HL-60 (cell line): ENCODE measurements at places on chromosomes 3 and 15.

DNA sequence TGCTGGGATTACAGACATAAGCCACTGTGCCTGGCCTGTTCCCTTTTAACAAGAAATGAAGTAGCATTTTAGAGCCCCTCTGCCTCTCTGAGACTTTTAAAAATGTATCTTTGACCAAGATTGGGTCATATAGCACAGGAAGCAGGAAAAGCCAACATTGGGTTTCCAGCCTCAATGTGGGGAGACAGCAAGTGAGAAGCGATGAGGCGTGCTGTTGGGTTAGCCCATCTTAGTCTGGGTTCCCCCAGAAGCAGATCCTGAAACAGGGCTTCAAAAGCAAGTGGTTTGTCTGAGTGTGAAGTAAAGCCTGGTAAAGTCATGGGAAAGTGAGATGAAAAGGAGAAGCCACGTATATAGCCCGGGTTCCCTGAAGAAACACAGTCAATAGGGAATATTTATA is 48.2 kb downstream of the SV2B start:
- no peak for DNase-seq

DNA sequence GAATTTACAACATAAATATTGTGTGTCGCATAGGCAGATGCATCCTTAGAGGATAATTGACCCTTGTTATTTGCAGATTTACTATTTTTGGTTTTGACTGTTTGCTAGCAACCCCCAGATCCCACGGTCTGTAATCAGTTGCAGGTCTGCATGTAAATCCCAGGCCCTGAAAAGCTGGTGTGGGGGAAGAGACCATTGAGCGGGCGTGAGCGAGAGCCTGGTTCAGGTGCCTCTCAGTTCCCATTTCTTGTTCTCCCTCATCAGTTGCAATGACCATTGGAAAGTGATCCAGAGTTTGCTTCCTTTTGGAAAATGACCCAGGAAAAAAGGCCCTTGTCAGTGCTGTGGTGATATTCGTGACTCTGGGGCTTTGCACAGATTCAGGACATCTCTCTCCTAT is 238.9 kb downstream of the UACA start:
- DNase-seq = no peak

DNA sequence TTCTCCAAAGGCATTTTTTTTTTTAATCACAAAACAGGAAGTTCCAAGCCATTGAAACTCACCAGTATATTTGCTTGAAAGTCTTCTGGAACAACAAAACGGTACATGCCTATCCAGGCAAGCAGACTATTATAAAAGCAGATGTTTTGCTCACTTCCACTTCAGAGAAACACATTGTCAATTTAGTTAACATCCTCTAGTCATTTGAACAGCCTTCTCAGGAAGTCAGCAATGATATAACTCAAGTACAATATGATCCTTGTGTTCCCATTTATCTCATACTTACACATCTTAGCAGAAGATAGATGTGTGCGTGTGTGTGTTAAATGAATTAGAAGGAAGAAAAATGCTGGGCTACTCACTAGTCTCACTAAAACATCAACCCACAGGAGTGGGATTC is 30.4 kb downstream of the MECOM start:
- DNase-seq = no peak

GRCh38 chr3:11641316-11641682 is 2.4 kb downstream of the VGLL4 start:
- DNase-seq = no peak

GRCh38 chr3:23648326-23648995 is 157.3 kb upstream of the UBE2E1 start:
- peak; percentile 13 for DNase-seq

DNA sequence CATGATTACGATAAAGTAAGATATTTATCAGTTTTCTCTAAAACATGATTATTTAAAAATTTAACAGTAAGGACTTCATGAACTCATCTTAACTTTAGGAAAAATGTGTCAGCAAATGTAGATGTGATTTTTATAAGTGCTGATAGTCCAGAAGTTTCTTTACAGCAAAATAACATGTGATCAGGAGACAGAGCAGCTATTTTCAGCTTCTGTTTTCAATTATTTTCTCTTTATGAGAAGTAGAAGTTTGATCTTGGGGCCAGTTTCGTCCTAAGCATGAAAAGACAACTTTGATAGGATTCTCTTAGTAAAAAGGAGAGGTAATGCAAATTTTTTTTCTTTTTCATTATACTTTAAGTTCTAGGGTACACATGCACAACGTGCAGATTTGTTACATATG is 96.5 kb upstream of the TSPAN3 start:
- no peak for DNase-seq

DNA sequence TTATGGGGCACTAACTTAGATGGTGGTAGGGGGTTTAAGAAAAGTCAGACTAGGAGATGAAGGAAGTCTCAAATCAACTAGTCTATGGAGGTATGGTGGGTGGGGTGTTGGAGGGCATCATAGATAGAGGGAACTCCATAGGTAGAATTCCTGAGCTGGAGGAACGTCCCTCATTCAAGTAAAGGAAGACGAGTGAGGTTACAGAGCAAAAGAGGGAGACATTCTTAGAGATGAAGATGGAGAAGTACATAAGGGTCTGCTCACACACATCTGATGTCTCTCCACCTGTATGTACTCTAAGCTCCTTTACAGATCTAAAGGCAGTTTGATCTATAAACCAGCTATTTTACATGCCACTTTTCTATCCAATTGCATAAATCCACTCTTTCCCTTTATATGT is 1.4 kb downstream of the PLSCR1 start:
- DNase-seq = no peak

DNA sequence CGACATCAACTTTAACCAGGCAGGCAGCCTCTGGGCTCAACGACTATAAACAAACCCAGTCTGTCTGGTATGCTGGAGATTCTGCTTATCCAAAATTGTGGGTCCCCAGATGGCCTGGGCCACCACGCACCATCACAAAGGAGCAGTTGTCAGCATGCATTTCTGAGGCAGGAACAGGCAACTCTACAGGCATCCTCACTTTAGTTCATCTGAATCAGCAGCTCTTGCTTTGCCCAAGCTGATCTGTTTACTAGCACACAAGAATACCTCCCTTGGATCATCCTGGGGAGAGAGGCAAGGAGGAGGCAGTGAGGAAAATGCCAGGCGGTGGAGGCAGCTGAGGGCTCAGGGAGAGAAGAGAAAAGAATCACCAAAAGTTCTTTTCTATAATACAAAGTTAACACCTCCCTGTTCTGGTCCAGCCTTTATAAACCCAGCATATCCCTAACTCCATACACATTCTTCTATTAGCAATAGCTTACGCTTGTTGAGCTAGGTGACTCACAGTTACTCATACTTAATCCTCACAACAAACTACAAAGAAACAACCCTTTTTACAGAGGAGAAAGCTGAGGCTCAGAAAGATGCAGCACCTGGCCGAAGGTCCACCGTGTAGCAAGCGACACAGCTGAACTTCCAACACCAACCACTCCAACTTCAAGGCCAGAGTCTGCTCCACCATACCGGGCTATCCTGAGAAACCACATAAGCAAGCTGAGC is 33.6 kb downstream of the ZDHHC3 start:
- DNase-seq = no peak

DNA sequence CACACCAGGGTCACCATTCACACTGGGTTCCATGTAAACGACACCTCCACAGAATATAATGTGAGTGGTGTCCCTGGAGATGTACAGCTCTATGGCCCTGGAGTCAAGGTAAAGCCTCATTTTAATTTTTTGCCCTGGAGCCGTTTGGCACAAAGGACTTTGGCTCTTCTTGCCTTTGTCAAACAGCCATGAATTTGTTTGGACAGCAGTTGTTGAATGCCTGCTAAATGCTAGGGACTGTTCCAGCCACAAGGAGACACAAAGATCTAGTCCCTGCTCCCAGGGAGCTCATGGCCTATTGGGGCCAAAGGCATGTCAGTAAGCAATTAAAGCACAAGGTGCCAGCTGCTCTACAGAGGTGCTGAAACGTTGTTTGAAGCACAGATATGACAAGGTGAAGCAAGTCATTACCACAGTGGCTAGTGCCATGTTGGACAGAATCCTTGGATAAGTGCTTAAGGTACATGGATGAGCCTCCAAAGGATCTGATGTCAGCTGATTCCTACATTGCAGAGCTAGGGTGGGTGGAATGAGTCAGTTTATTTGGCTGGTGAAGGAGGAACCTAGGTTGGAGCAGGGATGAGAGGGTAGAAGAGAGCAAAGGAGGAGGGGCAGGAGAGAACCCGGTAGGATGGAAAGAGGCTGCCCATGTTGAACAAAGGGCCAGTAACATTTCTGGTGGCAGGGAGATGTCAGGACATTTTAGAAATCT is 171.9 kb upstream of the CTDSPL start:
- DNase-seq = no peak

DNA sequence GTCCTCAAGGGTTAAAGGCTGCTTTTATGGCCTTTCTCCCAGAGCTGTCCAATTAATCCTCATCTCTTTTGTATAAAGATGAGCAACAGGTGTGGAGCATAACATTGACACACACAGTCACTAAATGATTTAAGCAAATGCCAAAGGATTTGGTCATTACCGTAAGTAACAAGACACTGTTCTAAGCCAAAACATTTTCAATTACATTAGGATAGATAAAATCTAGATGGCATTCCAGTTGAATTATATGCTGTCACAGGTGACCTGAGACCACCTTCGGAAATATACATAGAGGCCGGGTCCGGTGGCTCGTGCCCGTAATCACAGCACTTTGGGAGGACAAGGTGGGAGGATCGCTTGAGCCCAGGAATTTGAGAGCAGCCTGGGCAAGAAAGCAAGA is 105.3 kb upstream of the UBE3A start:
- DNase-seq = no peak

DNA sequence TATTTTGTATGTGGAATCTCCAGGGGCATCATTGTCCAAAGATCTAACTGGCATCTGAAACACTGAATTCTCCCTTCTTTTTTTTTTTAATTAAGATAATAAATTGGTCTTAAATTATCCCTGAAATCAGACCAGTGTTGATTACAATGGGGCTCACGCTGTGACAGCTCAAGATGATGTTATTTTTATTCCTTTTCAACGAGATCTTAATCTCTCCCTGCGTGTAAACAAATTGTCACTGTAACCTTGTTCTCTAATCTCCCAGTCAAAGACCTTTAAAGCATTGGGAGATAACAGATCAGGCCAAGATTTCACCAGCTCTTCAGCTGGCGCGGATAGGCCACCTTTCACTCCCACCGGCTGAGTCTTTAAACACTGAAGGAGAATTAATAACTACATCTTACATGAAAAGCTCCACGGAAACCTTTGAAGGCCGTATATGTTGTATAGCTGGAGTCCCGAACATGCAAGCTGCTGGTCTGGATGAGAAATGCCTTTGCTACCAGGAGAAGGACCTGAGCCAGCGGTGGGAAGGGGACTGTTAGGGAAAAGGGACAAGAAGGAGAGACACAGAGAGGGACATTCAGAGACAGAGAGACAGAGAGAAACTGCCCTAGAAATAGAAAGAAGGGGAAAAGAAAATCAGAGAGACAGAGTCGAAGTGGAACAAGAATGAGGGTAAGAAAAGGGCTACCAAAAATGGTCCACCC is 418.8 kb upstream of the NR2F2 start:
- DNase-seq = no peak

DNA sequence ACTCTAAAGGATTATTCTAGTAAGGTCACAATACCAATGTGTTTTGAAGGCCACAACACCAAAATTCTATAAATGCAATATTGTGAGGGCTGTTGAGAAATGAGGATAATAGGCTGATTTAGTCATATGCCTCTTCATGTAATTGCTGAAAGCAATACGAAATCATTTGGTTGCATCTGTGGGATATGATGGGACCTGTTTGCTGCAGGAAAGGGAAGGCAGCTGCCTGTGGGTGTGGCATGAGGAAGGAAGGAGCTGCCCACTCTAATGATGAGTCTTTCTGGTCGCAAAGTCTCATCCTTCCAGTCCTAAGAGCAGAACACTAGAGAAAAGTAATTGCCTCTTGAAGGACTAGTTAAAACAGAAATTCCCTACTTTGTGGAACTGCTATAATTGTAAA is 245.3 kb upstream of the ZPLD1 start:
- no peak for DNase-seq

DNA sequence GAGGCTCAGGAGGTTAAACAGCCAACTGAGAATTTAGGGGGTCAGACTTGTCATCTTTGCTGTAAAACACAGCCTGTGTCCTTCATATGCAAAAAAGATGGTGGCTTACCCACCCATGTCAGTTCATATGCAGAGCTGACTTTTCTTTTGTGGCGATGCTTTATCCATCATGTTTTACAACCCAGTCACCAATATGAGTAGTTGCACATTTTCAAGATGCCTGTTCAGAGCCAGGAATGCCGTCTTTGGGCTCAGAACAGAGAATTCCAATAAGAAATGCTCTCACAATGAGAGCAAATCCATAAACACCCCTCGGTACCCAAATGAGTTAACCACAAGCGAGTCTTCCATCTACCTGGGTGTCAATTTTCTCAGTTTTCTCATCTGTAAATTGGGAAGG is 83.6 kb downstream of the TIGIT start:
- DNase-seq = no peak

DNA sequence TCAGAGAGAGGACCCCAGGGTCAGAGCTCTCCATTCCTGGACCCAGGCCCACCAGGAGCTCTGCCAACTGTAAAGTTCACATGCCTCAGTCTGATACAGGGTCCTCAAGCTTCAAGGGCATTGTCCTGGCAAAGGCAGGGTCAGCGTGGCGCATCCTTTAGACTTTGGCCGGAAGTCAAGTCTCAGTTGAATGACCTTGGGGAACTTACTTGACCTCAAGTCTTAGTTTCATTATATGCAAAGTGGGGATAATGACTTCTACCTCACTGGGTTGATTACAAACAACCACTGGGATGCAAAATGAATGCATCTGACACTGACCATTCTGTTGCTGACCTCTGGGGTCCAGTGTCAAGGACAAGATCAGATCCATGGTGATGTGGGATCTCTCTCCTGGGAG is 70.6 kb upstream of the CTSH start:
- DNase-seq = no peak

DNA sequence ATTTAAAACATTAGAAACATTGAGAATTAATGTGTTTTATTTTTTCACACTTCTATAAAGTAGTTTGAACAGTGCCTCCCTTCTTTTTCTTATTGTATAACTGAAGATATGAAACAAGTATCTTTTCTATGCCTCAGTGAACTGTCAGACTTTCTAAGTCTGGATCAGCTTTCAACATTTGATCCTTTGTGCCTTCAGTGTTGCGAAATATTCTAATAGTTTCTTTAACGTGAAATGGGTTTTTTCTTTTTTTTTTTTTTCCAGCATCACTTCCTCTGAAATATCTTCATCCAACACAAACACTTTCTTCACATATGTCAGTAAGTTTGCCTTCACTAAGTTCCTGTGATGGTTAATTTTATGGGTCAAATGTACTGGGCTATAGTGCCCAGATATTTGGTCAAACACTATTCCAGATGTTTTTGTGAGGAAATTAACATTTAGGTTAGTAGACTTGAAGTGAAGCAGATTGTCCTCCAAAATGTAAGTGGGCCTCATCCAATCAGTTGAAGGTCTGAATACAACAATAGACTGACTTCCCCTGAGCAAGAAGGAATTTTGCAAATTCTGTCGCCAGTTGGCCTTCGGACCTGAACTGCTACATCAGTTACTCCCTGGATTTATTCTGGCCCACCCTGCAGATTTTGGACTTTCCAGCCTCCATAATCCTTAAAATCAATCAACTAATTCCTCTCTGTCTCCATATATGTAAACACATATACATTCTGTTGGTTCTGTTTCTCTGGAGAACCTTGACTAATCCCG is 6.4 kb upstream of the CPOX start:
- DNase-seq = no peak

GRCh38 chr3:133570139-133570936 is 3.1 kb upstream of the CDV3 start:
- no peak for DNase-seq

- DNase-seq = no peak
Observed at GRCh38 chr3:64496786-64497490, 190.9 kb downstream of the ADAMTS9 start.
